ENCODE measurements at places on chromosomes 7 and 10. TPM values are rescaled to one million over a fixed set of nuclear protein-coding genes. Genes with fewer than 3 reads are reported as not detected.

GRCh38 chr10:71613261-71613777, 106.3 kb downstream of the C10orf105 start:
- DNase-seq = no peak

- DNase-seq = no peak
Observed at GRCh38 chr10:108696792-108697477, 1226.4 kb downstream of the XPNPEP1 start.

ZCWPW1 gene
- total RNA-seq = 2.5 TPM

DNA sequence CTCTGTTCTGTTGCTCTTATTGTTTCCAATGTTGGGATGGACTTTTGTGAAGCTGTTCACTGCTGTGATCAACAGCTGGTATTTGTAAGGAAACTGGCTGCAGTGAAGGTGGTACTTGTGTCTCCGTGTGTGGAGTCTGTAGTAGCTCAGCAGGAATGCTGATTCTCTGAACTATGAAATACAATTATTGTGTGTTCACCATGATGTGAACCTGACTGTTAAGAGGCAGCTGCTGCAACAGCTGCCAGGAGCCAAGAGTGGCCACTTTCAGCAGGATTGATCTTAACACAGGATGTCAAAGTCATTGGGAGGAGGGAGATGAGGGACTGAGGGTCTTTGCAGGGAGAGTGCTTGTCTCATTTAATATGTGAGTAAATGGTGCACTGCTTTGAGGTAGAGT, 13.9 kb downstream of the VSTM2A start:
- DNase-seq = no peak

- DNase-seq = no peak
Observed at GRCh38 chr7:30166155-30166840, 31.5 kb downstream of the MTURN start.

DNA sequence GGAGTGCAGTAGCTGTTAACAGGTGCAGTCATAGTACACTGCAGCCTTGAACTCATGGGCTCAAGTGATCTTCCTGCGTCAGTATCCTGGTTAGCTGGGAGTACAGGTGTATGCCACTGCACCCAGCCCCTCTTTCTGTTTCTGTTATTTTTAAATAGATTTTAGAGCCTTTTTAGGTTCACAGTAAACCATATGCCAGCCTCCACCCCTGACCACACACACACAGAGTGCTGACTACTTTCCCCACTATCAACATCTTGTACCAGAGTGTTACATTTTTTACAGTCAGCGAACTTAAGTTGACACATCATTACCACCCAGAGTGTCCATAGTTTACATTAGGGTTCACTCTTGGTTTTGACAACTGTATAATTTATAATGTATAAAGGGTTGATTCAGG, 32.1 kb downstream of the MARCHF5 start:
- DNase-seq = no peak

POLR2J2 gene
- 13.2 TPM for total RNA-seq

DNA sequence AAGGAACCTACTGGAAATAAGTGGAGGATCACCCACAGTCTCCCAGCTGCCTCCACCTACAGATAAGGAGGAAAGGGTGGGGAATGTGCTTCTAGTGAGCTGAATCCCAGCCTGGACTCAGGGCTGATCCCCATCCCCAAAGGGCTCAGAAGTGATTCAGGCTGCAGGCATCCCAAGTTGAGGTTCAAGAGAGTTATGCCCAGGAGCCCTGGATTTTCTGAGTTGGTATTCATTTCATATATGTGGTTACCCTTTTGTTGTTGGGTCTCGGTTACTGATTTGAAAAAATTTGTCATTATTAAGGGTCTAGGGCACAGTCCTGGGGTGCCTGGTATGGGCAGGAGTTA, 30.0 kb upstream of the SRGN start:
- DNase-seq = no peak

- DNase-seq = no peak
Observed at GRCh38 chr7:30159163-30159562, 24.4 kb downstream of the MTURN start.

DNA sequence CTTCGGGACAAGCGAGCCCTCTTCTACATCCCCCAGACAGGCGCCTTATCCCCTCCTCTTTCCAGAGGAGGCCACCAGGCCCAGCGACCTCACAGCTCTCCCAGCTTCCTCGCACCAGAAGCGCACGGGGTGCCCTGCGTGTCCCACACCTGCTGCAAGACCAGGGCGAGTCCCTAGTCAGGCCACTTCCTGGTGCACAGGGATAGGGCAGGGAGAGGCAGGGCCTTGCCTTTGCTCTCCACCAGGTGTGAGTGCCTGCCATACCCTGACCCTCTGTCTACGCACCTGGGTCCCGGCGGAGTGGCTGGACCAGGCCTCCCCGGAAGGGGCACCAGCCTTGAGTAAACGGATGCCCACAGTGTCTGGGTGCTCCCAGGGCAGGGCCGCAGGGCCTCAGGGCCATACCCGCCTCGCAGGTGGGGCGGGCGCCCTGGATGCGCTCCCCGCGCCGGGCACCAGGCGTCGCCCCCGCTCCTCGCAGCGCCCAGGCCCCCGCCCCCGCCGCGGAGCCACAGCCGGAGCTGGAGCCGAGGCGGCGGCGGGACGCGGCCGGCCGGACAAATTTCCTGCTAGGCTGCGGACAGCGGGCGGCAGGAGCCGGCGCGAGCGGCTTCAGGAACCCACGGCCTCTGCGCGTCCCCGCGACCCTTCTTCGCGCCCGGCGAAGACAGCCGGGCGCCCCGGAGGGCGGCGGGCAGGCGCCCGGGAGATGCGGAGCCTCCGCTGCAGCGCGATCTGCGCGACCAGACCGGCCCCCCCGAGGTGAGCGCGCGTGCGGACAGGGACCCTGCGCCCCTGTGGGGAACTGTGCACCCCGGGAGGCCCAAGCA, at the start of gene PTPRE:
TSS of gene PTPRE (plus strand) at position 556 of the 830 bp plus-strand sequence. CDS start 133,779 bp downstream, outside the sequence.
- peak; percentile 73 for DNase-seq

- no peak for DNase-seq
Observed at GRCh38 chr10:46247808-46248569, 38.8 kb upstream of the ANTXRL start.

- no peak for DNase-seq
Observed at GRCh38 chr7:101691822-101692384, 62.8 kb upstream of the MYL10 start.

HTR7 gene
- not detected for total RNA-seq

DMTF1 gene
- total RNA-seq = 63.0 TPM

DNA sequence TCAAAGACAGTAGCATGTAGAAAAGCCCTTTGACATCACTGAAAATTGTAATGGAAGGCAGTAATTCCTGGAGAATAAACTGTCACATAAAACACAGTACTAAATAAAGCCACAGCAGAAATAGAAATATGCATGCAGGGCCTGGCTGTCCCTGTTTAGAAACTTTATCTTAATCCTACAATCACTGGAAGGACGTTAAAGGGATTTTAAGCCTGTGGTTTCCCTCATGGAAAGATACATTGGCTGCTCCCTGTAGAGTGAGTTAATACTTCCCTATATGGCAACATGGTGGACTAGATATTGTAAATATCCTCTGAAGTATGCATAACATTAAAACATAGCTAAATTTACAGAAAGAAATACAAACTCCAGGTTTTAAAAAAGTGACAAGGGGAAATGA, 1334.9 kb upstream of the CELF2 start:
- DNase-seq = no peak

- DNase-seq = no peak
Observed at GRCh38 chr10:102264371-102264770, 19.0 kb downstream of the GBF1 start.

DNA sequence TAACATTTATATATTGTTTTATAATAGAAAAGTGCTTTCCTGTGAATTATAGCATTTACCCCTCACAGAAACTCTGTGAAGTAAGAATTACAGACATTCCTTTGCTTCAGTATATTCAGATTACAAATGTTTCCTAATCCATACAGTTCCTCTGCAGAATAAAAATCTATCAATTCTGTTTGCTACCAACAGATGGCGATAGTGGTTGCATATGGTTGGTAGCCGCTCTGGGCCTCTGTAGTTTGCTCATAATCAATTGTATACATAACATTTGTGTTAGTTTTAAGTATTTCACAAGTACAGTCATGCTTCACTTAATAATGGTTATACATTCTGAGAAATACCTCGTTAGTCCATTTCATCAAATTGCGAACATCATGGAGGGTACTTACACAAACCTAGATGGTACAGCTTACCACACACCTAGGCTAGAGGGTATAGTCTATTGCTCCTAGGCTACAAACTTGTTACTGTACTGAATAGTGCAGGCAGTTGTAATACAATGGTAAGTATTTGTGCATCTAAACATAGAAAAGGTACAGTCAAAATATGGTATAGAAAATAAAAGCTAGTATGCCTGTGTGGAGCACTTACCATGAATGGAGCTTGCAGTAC, 94.4 kb upstream of the STEAP4 start:
- DNase-seq = no peak

All from activated CD8-positive, alpha-beta T cell treated with anti-CD3 and anti-CD28 coated beads for 36 hours (primary cell).